ENCODE measurements at places on chromosomes 2 and 18. TPM values are rescaled to one million over a fixed set of nuclear protein-coding genes. Genes with fewer than 3 reads are reported as not detected.

Gene IL1RL2
- not detected for total RNA-seq

Gene REG1B
- total RNA-seq: not detected

Gene ZNF385B
- total RNA-seq: not detected

Gene GALNT13
- total RNA-seq: 9.9 TPM

Gene OTX1
- total RNA-seq: 3.5 TPM

Gene C2orf66
- total RNA-seq: 0.09 TPM

Gene LCT
- total RNA-seq: 0.05 TPM

Gene CLEC4F
- total RNA-seq: not detected

Gene ABCB11
- total RNA-seq: not detected

Gene RNF25
- total RNA-seq: 43.9 TPM

Gene GAREM1
- 2.5 TPM for total RNA-seq

Gene PLA2R1
- total RNA-seq: 2.6 TPM

Gene HOXD13
- 0.34 TPM for total RNA-seq

Gene MROH2A
- total RNA-seq: 0.10 TPM

Gene PRADC1
- 23.7 TPM for total RNA-seq

Gene GRP
- not detected for total RNA-seq

Gene RAD51AP2
- total RNA-seq: not detected

Gene LRRC30
- not detected for total RNA-seq

Gene NDC80
- total RNA-seq: 11.2 TPM

Gene KYNU
- total RNA-seq: 380 TPM

Gene CFC1
- total RNA-seq: not detected

Gene LONRF2
- total RNA-seq: 3.0 TPM

Gene SLC35F6
- total RNA-seq: 38.1 TPM
